Nephron progenitor cell (in vitro differentiated cells): ENCODE measurements at places on chromosomes 1 and 21.

GRCh38 chr1:76390456-76390855 is 315.9 kb downstream of the ST6GALNAC3 start:
- no peak for DNase-seq

GRCh38 chr1:7886405-7886745 is 33.5 kb upstream of the UTS2 start:
- DNase-seq: no peak

DNA sequence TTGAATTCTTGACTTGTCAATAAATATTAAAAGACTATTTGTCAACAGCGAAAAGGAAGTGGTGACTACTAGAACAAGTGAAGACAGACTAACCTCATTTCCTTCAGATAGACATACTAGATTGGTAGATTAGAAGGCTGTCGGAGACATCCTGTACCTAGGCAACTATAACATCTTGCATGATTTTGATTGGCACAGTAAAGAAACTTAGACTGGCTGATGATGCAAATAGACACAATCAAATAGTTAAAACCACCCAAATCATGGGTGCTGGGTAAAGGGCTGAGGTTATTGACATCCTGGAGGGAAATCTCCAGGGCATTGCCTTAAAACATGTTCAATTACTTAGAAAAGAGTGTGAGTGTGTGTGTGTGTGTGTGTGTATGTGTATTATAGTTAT is 85.9 kb upstream of the EDEM3 start:
- DNase-seq: no peak

DNA sequence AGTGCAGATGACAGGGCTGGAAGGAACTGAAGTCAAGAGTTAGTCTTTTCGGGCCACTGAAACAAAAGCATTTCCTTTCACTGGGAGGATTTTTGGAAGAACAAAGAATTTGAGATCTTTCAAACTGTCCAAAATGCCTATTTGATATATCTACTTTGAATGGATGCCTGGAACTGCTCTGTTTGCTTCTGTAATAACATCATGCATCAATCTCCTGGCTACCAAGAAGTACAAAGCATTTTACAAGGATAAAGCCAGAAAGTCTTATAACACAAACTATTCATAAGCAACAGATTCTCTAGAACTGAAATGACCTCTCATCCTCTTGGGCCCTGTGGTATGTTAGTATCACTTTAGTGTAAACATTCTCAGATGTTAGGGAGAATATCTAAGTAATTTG is 18.2 kb upstream of the RHOU start:
- no peak for DNase-seq

GRCh38 chr1:78668427-78668826 is 18.8 kb downstream of the IFI44 start:
- no peak for DNase-seq

DNA sequence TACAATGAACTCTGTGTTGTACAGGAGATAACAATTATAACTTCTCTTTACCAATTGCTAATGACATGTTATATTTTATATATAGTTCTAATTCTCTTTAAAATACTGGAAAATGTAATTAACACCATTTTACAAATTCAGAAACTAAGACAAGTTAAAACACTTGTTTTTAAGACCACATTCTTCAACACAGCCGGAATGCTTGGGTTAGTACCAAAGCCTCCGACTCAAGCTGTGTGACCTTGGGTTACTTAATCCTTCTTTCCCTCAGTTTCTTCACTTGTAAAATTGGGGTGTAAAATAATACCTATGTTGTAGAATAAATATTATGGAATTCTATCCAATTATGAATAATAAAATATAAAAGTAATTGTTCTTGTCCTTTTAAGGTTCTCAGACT is 378.7 kb downstream of the USH2A start:
- DNase-seq: no peak

DNA sequence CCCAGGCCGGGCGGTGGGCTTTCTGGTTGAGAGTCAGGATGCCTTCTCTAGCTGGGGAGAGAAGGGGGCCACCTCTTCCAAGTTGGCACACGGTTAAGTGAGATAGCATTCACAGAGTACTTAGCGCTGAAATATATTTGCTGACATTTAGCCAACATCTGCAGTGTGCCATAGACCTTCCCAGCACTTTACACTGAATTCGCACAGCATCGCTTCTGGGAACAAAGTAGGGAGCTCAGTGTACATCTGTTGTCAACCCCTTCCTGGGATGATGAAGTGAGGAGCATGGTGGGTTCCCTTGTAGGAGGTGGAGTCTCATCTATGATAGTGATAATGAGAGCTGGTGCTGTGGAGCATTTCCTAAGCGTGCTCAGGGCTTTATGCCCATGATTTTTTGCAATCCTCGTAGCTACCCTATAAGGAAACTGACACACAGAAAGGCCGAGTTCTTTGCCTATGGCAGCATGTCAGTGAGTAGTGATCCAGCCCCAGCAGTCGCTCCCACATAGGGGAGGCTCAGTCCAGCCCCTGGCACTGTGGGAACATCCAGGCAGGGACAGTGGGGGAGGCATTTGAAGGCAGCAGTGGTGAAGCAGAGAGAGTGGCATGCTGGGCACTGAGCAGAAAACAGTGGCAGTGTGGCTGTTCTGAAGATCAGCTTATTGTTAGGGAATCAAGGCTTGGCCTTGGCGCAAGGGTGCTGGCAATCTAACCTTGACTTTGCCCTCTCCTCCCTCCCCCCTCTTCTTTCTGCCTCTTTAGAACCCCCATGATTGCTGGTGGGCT is 176.2 kb downstream of the PGBD5 start:
- no peak for DNase-seq

GRCh38 chr1:174999936-175000696 is at the start of gene CACYBP:
Gene CACYBP, plus strand, starts transcription at chr1:174999947. Its CDS starts 234 bp downstream, at chr1:175000181.
- DNase-seq: no peak

DNA sequence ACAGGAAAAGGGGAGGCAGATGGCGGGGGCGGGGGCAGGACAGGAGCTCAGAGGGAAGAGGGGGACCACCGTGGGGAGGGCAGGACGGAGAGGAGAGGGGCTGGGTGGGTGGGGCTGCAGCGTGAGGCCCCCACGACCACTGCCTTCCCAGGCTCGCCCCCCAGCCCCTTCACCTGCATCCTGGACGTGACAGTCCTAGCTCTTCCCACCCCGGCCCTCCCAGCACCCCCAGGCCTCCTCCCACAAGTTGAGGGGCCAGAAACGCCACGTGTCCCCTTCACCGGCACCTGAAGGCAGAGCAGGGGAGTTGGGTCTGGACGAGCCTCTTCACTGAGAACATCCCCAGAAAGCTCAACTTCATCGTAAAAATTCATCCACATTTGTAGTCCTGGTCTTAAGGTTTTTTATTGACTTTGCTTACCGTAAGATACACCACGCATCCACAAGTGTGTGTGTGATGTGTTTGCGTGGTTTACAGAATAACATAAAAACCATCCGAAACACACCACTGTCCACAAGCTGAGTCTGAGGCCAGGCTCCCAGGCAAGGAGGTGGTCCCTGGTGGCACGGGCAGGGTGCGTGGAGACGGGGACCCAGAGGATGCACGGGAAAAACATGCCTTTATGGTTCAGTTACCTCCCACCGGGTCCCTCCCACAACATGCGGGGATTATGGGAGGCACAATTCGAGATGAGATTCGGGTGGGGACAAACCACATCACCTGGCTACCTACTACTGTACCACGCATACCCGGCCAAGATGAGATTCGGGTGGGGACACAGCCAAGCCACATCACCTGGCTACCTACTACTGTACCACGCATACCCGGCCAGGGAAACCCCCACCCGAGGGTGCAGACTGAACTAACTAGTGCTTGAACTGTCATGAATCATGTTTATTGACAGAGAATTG is 13.9 kb upstream of the COL18A1 start:
- no peak for DNase-seq

- DNase-seq: no peak
Measured at GRCh38 chr1:202266061-202266765, 72.6 kb downstream of the LGR6 start.
